Heart right ventricle (tissue), 16 donors: ENCODE measurements at places on chromosomes 7 and 10. TPM values are rescaled to one million over a fixed set of nuclear protein-coding genes. Genes with fewer than 3 reads are reported as not detected.

GRCh38 chr7:5296015-5296610, 13.4 kb downstream of the SLC29A4 start:
- no peak for DNase-seq

GRCh38 chr10:95401704-95402469, 111.1 kb upstream of the PDLIM1 start:
- no peak for DNase-seq

DNA sequence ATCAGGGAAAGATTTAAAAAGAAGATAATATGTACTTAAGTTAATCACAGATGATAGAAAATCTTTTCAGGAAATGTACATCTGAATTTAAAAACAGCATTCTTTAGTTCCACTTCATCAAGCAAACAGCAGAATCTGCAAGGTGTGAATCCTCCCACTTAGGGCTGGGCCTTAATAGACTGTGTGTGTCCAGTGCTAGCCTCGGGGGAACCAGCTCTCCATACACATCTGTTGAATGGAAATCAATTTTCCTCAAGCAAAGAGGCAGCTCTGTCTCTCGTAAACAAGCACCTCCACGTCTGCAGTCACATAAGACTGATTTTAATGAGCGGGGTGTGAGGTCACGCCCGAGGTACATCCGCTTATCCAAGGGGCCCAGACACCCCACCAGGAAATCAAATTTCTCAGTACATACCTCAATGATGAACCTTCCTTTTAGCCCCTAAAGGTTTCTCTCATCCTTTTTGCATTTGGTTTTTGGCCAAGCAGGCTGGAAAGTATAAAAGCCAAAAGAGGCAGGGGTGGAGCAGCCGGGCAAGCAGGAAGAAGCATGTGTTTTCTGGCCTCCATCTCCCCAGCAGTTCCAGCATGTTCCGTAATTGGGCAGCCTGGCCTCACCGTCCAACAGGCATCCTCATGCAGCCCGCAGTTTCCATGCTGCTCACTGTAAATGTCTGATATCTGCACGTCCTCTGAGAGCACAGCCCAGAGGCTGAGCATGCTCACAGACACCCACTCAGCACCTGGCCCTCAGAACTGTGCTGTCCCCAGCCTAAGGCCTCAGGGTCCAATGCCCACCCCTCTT, 131.3 kb downstream of the GLI3 start:
- DNase-seq: no peak

GRCh38 chr10:131312478-131312836, 936 bp upstream of the TCERG1L start:
- no peak for DNase-seq

DNA sequence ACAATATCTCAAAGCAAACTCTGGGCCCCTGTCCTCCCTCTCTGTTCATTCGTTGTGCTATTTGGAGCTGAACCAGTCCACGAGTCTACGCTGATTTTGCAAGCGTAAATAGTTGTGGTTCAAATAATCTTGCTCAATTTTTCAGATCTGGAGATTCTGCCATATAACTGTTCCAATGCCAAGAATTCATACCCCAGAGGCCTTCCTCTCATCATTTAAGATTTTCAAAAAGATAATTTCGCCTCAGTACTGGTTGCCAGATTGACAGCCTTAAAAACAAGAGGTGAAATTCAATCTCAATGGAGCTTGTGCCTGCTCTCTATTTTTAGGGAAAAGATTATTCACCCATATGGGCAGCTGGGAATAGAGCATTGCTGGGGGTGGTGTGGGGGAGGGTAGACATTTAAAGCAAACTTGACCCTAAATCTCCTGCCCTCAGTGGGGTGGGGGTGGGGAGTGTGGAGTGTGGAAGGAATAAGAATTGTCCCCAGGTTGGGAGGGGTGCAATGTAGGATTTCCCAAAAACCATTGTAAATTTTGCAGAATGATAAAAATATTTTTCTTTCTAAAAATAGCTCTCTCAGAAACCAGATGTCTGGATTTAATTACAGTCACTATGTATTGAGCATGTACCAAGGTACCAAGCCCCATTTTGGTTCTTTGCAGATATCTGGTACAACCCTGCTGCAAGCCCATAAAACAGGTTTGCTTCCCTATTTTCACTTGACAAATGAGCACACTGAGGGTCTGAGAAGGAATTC, 104.7 kb upstream of the EEPD1 start:
- peak; percentile 44 for DNase-seq

- peak; percentile 22 for DNase-seq
These were observed 26.7 kb downstream of the CYCS start for GRCh38 chr7:25098096-25099046.

- no peak for DNase-seq
These were observed 5.3 kb upstream of the TMEM139 start for GRCh38 chr7:143279186-143280098.

DNA sequence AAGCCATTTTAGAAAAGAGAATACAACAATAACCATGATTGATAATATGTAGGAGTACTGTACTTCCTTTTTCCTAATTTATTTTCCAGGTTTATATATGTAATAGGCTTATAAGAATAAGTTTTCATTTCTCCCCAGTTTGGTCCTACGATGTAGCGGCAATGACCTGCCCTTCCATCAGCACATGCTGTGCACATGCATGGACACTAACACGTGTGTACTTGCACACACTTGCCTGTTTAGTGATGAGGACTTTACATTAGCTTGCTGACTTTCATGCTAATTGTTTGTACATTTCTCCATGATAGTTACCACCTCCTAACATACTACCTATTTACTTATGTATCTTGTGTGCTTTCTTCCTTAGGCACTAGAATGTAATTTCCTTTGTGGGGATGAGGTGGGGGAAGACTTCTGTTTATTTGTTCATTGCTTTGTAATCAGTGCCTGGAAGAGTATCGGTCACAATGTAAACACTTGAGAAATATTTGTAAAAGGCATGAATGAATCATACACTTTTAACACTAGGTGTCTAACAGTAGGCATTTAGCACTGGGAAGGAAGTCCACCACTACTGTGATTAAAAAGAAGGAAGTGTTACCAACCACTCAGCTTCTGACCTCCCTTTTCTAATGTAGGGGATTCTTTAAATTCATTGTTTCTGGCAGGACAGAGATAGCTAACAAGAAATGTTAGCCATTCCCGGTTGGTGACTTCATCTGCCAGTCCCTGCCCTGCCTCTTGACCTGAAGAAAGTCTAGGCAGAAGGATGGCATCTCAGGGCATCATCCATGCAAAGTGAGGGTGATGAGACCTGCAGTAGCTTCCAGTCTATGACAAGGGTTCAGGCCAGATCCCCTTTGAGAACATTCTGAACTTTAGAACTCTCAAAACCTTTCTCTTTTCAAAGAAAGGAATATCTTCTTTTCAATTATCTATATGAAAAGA, 120.2 kb upstream of the RAB18 start:
- DNase-seq: no peak

The AGMO gene
- 0.13 TPM for polyA plus RNA-seq

The PCLO gene
- polyA plus RNA-seq: 0.06 TPM

The ACTR3C gene
- polyA plus RNA-seq: 3.5 TPM

The RSBN1L gene
- polyA plus RNA-seq: 9.2 TPM
